ENCODE measurements at places on chromosomes 1 and 21.

- no peak for DNase-seq
Measured at GRCh38 chr1:98796049-98796448, 134.5 kb downstream of the SNX7 start.

- no peak for DNase-seq
Measured at GRCh38 chr1:45117766-45118165, 88.6 kb downstream of the ZSWIM5 start.

DNA sequence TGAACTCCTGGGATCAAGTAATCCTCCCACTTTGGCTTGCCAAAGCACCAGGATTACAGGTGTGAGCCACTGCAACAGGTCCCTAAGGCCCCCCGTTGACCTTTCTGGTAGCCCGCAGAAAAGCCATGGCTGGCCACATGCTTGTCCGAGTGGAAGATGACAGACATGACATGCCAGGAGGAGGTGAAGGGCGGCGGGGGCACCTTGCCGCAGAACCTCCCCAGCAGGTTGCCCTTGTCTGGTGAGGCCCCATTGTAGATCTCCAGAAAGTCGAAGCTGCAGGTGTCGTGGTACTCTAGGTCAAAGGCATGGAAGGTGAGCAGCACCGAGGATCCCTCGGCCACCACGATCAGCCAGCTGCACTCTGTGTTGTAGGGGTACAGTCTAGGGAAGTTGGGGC is 8.4 kb downstream of the CDCP2 start:
- DNase-seq, result no peak

GRCh38 chr1:198079432-198079951 is 77.3 kb upstream of the NEK7 start:
- DNase-seq, result no peak

Measured in fibroblast of skin of right quadriceps (primary cell).